ENCODE measurements at places on chromosomes 6 and 20. TPM values are rescaled to one million over a fixed set of nuclear protein-coding genes. Genes with fewer than 3 reads are reported as not detected.

DNA sequence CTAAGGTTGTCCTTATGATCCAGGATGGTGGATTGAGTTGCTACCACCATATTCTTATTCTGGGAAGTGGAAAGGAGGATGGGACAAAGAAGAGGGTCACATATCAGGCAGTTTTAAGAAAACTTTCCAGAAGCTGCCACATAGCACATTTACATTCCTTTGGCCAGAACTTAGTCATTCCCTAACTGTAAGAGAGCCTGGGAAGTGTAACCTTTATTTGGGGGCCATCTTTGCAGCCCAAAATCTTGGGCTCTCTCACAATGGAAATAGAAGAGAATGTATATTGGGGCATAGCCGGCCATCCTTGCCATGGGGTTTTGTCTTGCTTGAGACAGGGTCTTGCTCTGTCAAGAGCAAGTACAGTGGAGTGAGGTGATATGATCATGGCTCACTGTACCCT is 8.4 kb downstream of the ZNF341 start:
- H3K36me3 ChIP-seq: peaks cover 19% of the 10 kb centered on the region
- no peak for DNase-seq
- no peak overlapping the region for H3K4me3 ChIP-seq
- no peaks in the 10 kb centered on the region for H3K27me3 ChIP-seq
- H3K27ac ChIP-seq: no peak overlapping the region
- no peaks in the 10 kb centered on the region for H3K4me1 ChIP-seq

DNA sequence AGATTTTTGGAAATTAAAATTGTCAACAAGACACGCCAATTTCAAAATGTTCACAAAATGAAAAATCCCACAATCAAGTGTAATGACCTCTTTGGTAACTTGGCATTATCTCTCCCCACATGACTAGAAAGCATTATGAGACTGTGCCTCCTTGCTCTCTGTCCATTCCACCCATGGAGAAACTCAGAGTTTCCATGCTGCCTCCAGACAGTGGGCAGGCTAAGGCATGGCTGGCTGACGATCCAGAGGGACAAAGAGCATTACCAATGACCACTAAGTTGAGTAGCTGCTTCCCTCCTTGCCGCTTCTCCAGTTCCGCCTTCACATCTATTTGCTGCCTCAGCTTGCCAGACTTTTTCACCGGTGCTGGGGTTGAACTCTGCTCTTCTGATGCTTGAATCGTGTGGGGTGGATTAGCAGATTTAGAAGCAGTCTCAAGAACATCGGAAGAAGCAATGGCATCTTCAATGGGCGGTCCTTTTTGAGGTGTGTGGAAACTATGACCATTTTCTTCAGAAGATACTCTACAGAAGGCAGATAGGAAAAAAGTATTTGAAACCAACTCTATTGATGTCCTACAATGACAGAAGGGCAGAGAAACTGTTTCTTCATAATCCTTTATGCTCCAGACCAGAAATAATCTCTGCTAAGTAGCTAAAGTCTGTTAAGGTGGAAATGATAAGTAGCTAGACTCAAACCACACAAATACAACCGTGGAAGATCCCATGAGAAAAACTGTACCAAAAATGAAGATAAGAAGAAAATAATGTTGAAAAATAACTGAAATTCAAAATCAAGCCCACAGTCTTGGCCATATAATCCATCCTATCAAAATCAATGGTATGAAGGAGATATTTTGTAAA is 47.5 kb upstream of the ALDH8A1 start:
- no peak overlapping the region for H3K27ac ChIP-seq
- H3K4me1 ChIP-seq: peaks cover 6% of the 10 kb centered on the region
- H3K4me3 ChIP-seq: no peak overlapping the region
- no peaks in the 10 kb centered on the region for H3K27me3 ChIP-seq
- no peak for DNase-seq

DNA sequence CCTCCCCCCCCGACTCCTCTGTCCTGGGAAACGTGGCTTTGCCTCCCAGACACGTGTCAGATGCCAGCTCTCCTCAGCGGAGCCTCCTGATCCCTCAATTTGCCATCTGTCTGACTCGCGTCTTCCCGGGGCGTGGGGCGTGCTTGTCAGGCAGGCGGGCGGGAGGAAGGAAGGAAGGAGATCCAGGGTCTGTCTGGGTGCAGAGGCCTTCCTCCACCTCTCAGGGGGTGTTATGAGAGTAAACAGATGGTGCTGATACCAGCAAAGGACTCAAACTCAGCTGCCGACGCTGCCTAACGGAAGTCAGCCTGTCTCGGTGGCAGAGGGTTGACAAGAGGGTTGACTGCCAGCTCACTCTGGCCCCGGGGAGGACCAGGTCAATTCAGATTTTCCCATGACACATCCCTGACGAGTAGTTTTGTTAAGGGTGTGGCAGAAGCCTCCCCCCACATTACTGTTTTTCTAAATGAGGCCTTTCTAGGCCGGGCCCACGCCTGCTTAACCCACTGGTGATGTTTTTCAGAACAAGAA is 17.0 kb downstream of the UQCC2 start:
- peaks cover 20% of the 10 kb centered on the region for H3K4me1 ChIP-seq
- DNase-seq: no peak
- H3K27ac ChIP-seq: no peak overlapping the region
- H3K36me3 ChIP-seq: peaks cover 3% of the 10 kb centered on the region
- H3K4me3 ChIP-seq: no peak overlapping the region
- no peaks in the 10 kb centered on the region for H3K27me3 ChIP-seq

The REM1 gene
- total RNA-seq: not detected

- H3K36me3 ChIP-seq: no peaks in the 10 kb centered on the region
- H3K4me1 ChIP-seq: peaks cover 11% of the 10 kb centered on the region
These were observed 1.1 kb upstream of the SRSF12 start for GRCh38 chr6:89118931-89119330.

The TBXT gene
- total RNA-seq: not detected

DNA sequence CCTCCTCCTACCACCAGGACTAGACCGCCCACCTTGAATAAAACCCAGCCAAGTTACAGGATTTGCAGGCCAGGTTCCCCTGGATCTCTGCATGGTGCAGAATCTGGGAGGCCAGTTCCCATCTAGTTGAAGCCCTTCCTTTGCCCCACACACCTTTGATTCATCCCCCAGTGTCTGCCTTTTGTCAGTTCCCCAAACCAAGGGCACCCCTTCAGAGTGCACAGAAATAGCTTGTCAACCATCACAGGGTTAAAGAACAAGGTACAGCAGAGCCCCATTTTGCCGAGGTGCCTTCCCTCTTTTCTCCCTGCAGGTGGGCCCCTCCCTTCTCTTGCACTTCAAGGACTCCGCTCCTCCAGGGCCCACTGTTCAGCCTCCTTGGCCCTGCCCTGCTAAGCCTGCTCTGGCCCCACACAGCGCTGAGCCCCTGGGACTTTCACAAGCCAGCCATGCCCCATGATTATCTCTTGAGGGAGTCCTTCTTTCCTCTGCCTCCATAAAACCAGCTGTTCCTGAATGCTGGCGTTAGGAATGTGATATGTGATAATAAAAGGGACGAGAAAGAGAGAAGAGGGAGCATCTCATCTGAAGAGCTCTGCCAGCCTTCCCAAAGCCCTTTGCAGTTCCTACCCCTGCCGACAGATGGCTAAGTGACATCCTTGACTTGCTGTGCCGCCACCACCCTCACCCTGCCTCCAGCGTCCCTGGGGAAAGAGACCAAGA is 280.3 kb downstream of the CDC5L start:
- no peaks in the 10 kb centered on the region for H3K36me3 ChIP-seq
- DNase-seq: no peak
- H3K4me3 ChIP-seq: no peak overlapping the region
- H3K27ac ChIP-seq: peak overlapping the region; percentile 71
- peaks cover 60% of the 10 kb centered on the region for H3K4me1 ChIP-seq
- H3K27me3 ChIP-seq: peaks cover 48% of the 10 kb centered on the region

DNA sequence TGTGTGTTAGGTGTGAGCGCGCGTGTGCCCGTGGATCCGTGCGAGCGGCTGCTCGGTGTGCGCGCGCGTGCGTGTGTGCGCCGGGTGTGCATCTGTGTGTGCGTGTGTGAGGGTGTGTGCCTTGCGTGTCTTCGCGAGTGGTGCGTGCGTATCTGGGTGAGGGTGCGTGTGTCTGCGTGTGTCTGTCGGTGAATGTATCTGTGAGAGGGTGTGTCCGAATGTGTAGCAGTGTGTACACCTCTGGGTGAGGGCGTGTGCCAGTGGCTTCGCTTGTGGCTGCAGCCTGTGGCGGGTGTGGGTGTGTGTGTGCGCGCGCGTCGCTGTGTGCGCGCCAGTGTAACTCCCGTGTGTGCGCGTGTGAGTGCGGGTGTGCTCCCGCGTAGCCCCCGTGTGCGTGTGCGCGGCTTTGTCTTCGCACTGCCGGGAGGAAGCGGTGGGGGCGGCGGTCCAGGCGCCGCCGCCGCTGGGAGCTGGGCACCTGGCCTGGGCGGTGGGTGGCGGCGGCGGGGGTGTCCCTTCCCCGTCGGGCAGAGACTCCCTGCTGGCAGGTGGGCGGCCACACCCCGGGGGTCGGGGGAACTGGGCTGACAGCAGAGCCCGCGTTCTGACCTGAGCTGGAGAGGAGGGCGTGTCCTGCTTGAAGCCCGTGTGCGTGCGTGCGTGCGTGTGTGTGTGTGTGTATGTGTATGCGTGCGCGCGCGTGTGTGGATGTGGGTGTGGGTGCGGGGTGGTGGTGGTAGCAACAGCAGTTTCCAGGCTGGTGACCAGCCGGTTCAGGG is 61.3 kb upstream of the EPB41L1 start:
- no peaks in the 10 kb centered on the region for H3K36me3 ChIP-seq
- H3K27ac ChIP-seq: peak overlapping the region; percentile 63
- peaks cover 26% of the 10 kb centered on the region for H3K27me3 ChIP-seq
- H3K4me1 ChIP-seq: peaks cover 17% of the 10 kb centered on the region
- peak overlapping the region; percentile 90 for H3K4me3 ChIP-seq
- peak; percentile 23 for DNase-seq

DNA sequence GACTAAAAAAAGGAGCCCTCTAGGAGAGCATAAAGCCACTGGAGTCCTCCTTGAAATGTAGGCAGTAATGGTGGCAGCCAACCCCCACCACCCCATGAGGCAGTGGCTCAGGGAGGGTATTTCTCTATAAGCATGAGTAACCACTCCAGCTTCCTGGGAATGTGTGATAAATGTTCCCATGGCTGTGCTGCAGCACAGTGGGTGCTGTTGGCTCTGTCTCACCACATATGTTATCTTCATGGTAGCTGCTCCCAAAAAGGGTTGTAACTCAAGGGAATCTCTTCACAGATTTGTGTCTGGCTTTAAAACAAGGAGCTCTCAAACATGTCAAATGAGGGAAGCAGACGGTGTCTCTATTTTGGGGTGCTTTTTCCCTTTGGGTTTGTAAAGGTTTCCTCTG is 7.5 kb upstream of the PHACTR1 start:
- H3K4me1 ChIP-seq: peaks cover 4% of the 10 kb centered on the region
- no peak overlapping the region for H3K27ac ChIP-seq
- no peak overlapping the region for H3K4me3 ChIP-seq
- no peak for DNase-seq
- no peaks in the 10 kb centered on the region for H3K36me3 ChIP-seq

DNA sequence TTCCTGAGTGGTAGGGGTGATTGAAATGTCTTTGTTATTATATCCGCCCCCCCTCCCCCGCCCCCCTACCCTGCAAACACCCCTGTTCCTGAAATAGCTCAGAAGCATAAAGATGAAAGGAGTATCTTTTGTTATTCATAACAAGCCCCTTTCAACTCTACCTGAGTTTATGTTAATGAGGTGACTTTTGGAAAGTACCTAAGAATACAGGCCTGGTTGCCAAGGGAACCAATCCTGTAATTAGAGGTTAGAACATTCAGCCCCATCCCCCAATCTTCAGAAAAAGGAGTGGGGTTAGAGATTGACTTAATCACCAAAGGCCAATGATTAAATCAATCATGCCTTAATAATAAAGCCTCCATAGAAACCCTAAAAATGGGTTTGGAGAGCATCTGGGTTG is 979.2 kb upstream of the GJE1 start:
- H3K27ac ChIP-seq: no peak overlapping the region
- no peak for DNase-seq
- no peak overlapping the region for H3K4me3 ChIP-seq
- H3K4me1 ChIP-seq: peaks cover 4% of the 10 kb centered on the region
- no peaks in the 10 kb centered on the region for H3K27me3 ChIP-seq
